ENCODE measurements at places on chromosomes 12 and 14. TPM values are rescaled to one million over a fixed set of nuclear protein-coding genes. Genes with fewer than 3 reads are reported as not detected.

- no peak for DNase-seq
Observed at GRCh38 chr12:75457191-75457590, 23.4 kb upstream of the GLIPR1 start.

Gene SVOP
- total RNA-seq = not detected

GRCh38 chr12:48572326-48572725 lies 2.5 kb upstream of the LALBA start:
- DNase-seq = no peak

Gene KERA
- not detected for total RNA-seq

Gene NRIP2
- not detected for total RNA-seq

DNA sequence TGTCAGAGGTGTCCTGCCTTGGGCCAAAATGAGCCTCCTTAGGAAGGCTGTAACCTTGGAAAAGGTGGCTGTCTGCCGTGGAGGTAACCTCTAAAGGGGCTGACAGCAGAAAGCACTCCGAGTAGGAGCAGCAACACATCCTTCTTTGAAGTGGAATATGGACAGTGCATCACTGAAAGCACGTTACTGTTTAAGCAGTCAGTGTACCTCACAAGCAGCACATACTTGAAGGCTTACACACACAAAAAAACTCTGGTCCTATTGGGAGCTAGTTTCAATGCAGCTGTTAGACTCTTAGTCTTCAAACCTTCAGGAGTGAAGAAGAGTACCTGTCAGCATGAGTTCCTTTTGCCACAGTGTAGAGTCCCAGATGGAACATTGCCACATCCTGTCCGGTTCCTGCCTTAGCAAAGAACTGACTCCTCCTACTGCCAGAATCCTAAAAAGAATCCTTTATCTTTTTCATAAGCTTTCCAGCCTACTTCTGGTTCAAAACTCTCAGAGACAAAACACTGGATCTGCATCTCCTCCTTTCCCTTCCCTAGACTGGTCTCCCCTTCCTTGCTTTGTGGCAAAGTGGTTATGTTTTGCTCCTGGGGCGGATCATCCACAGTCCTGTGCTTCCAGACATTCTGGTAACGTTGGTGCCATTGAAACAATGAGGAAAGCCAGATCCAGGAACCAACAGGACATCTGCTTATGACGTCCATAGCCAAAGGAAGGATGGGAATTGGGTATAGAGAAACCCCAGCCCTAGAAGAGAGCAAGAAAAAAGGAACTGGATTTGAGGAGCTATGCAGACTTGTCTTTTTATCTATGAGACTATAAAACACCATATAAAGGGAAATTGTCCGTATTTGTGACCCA lies 8.5 kb upstream of the MDM1 start:
- DNase-seq = no peak

GRCh38 chr14:61140271-61140670 lies 140.9 kb downstream of the TMEM30B start:
- DNase-seq = no peak

DNA sequence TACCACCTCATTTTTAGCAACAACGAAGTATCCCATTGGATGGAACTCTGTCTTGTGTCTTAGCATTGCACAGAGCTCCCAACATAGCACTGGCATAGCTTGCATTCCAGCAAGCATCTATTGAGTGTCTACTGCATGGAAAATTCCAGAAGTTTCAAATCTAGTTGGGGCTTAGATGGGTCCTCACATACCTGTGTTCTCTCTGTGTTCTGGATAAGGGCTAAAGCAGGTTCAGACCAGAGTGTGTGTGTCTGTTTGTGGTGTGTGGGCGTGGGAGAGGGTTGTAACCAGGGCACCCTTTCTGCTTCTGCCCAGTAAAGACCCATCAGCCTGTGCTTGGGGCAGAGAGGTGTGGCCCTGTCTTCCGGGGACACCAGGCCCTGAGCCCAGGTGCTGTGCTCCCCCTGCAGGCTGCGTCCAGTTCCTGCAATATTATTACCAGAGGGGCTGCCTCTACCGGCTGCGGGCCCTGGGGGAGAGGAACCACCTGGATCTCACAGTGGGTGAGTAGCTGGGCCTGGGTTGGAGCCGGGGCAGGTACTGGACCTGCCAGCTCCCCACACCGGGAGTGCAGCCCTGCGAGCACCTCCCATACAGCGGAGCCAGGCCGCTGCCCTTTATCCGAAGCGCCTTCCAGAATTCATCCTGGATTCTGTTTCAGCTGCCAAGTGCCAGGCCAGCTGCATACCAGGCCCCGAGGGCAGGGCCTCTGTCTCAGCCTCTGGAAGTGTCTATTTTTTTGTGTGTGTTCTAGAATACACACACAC lies 20.3 kb downstream of the RHOF start:
- no peak for DNase-seq

Gene AHNAK2
- 16.6 TPM for total RNA-seq

DNA sequence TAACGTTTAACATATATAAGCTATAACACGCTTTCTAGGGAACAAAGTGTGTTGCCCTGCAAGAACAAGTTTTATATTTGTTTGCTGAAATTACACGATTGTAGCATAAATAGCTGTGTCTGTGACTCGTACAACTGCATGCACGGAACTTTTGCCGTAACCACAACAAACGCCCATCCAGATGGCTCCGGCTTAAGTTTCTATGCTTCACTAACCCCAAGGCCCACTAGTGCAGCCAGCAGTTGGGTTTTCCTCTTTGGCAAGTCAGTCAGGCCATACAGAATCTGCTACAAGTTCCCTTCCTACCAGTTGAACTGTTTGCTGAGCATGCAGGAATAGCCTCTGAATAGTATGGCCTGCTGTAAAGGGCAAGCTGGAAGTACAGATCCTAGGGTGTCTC lies 12.1 kb downstream of the CSRP2 start:
- DNase-seq = no peak

DNA sequence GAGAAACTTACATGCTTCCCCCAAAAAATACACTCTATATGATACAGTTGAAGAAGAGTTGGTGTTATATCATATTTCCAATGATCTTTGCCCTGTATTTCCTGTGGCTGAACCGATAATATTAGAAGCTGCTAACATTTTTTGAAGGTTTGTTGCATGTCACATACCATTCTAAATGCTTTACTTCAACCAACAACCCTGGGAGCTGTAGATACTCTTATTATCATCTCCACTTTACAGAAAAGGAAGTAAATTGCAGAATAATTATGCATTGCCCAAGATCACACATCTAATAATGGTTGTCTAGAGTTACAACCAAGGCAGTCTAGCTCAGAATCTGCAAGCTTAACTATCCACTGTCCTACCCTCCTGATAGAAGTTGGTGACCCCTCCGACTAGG lies 182.8 kb downstream of the NUAK1 start:
- DNase-seq = no peak

DNA sequence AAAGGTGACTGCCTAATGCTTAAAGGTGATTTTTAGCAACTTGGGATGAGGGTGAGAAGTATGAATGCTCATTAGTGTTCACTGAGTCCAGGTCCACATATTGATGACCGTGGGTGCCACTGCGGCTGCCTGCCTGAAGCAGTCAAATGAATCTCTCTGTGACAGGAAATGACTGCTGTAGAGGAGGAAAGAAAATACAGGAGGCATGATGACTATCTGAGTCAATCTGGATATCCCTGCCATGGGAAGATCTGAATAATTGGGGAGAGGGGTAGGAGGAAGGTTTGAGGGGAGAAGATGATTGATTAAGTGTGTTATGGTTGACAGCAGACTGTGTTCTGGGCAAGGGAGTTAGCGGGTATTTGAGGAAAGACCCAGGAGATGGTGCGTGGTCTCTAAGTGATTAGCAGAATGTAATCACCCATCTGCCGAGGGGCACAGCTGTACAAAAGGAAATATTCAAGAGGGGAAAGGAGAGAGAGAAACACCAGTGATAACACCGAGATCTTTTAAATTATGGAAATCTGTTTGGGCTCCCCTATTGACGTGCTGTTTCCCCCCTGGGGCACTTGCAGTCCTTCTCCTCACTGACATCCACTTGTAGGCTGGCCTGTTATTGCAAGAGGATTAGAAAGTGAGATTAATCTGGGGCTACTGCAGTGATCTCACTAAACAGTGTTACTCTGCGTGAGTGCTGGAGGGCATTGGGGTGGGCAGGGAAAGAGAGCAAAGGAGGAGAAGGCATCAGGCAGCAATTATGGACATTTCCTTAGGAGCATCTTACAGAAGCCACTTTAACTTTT lies 97.7 kb downstream of the AKAP6 start:
- DNase-seq = no peak

Gene POU6F1
- total RNA-seq = 9.2 TPM

DNA sequence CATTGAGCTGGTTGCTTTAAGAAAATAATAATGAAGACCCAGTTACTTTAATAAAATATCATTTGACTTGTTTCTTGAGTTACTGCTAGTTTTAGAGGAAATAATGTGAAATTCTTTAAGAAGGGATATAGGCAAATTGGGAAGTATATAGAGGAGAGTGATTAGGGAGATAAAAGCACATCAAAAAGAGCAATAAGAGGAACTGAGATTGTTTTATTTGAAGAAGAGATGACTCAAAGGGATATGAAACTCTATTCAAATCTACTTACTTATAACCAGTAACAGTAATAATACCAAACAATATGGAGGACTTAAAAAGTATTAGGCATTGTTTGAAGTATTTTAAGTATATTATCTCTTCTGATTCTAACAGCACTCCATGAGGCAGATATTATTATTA lies 37.1 kb downstream of the LRRK2 start:
- DNase-seq = no peak

DNA sequence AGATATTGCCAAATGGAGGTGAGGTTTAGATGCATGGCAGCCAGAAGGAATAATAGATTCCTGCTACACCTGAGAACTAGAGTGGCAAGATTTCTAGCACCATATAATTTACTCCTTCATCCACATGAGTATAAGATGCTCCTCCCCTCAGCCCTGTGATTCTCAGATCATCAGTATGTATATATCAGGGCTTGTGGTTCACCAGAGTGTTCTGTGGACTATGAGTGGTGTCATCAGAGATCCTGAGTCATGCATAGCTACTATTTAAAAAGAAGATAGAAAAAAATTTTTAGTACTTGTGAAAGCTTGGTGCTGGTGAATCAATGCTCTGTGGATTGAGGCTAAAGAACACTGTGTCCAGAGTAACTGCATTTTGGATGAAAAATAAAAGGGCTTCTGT lies 285.9 kb downstream of the BMP4 start:
- DNase-seq = peak; percentile 7

Gene TEX52
- not detected for total RNA-seq

GRCh38 chr12:72271451-72272090 lies 599 bp upstream of the TRHDE start:
- no peak for DNase-seq

Gene RERGL
- not detected for total RNA-seq

Gene TSPAN9
- 20.5 TPM for total RNA-seq

GRCh38 chr12:50201987-50202521 lies 34.9 kb upstream of the CERS5 start:
- no peak for DNase-seq

Gene SERPINA3
- total RNA-seq = 4.7 TPM

DNA sequence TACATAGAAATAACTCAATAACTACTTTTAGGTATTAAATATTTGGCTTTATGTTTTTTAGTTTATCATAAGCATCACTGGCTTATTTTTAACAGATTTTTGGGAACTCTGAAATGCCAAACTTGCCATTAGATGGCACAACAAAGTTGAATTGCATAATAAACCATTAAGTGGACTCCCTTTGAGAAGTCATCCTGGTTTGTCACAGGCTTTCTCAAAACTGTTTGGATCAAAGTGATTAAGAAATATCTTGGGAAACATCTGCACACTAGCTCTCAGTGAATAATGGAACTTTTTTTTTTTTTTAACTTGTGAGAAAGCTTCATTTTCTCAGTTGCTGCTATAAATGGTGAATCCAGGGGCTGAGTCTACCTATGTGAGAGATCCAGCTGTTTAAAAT lies 4.3 kb downstream of the SLC16A7 start:
- DNase-seq = no peak

GRCh38 chr12:75260316-75260715 lies 50.7 kb upstream of the KCNC2 start:
- DNase-seq = no peak

GRCh38 chr14:92698393-92698792 lies 50.0 kb downstream of the LGMN start:
- no peak for DNase-seq

GRCh38 chr12:110312581-110313360 lies 31.7 kb downstream of the ATP2A2 start:
- peak; percentile 83 for DNase-seq

GRCh38 chr12:115648463-115648862 lies 629.0 kb downstream of the MED13L start:
- no peak for DNase-seq

DNA sequence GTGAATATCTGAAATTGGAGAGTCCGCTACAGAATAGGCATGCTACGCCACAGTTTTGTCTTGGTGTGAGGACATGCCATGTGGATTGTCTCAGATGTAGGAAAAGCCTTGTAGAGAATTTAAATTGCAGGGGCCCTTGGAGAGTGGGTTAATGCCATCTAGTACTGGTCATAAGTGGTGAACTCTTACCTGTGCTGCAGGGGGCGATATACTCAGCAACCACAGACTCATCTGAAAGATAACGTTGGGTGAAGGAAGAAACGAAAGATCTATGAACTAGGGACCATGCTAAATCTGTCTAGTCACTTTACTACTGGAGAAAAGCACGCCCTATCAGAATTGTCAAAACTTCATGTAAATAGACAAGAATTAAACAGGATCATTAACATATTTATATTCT lies 33.7 kb upstream of the A2M start:
- no peak for DNase-seq

DNA sequence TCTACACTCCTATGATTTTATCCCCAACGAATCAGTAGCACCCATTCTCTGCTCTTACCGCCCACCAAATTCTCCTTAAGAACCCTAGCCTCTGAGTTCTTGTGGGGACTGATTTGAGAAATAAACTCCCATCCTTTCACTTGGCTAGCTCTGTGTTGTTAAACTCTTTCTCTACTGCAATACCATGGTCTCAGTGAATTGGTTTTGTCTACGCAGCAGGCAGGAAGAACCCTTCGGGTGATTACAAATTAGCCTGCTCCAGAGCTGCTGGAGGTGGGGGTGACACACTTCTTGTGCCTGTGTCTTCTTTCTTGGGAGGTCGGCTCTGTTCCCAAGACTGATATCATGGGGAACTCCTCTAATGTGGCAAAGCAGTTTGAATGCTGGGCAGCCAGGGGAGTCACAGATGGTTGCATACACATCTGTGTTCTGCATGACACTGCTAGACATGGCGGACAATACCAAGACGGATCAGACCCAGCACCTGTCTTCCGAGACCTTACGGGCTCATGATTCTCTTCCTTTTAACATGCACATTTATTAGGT lies 1.6 kb upstream of the C1S start:
- no peak for DNase-seq

Gene TAS2R42
- total RNA-seq = not detected

DNA sequence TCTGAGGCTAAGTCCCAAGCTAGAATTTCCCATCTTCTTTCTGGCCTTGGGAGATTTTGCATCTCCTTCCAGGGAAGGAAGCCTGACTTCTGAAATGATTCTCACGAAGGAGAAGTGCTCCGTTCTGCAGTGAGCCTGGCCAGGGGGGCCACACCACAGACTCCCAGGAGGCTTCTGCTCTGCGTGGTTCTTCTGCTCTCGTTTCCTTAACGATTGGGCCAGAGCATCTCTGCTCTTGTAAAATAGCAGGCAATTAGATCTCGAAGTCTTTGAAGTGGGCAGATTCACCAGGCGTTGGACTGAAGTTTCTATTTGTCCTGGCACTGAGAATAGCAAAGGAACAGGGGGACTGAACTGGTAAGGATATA lies 6.7 kb upstream of the BATF start:
- no peak for DNase-seq

GRCh38 chr14:82778601-82779000 lies 1244.9 kb upstream of the SEL1L start:
- DNase-seq = no peak

GRCh38 chr12:57726151-57726883 lies 12.2 kb downstream of the AGAP2 start:
- no peak for DNase-seq
